ENCODE measurements at places on chromosomes 12 and 14. TPM values are rescaled to one million over a fixed set of nuclear protein-coding genes. Genes with fewer than 3 reads are reported as not detected.
A peak's percentile ranks its signal among the peaks of the same experiment; 100 is the strongest.

DNA sequence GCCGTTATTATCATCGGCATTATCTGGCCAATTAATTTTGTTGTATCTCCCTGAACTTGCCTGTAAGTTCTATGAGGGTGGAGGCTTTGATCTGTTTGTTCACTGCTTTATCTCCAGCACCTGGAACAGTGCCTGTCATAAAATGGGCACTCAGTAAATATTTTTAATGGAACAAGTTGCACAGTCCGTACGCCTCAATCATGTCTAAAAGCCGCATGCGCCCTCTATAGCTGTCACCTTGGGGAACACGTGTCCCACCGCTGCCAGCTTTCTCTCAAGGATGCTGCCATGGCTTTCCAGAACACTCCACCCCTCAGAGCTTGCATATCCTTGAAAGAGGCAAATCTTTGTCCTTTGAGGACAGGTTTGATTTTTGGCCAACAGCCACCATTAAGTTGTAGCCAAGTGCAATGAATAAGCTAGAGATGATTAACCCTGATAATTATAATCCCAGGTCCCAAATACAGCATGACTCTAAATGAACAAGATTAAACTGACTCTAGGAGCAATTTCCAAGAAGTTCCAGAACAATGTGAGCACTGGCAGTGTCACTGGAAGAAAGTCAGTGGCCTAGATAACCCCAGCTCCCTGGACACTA lies 55.1 kb downstream of the ERH start:
- no peak for DNase-seq

KRT78 gene
- not detected for total RNA-seq

DNA sequence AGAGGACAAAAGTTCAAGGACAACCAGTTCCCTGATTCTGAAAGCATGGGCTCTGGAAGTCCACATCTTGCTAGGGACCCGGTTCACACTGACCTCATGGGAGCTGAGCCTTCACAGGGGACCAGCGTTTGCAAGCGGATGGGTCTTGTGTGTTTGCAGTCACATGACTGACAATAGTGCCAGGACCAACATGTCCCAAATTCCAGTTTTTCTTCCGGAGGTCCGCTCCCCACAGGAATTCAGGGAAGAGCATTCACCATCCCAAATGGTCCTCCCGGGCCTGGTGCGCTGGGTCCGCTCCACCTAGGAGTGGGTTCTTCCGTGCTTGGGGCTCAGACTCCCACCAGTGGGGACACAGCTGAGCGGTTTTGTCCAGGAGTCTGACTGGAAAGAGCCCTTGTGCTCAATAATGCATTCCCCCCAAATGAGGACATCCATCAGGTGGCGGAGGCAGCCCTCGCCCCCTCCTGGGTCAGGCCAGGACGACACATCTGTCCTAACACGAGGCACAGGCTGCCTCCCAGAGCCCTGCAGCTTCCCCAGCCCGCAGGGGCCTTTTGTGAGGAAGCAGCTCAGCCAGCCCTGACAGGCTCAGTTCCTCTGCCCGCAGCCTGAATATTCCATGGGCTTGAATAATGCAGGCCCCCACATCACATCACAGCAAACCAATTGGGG lies 91.8 kb upstream of the BCL11B start:
- DNase-seq = no peak

DNA sequence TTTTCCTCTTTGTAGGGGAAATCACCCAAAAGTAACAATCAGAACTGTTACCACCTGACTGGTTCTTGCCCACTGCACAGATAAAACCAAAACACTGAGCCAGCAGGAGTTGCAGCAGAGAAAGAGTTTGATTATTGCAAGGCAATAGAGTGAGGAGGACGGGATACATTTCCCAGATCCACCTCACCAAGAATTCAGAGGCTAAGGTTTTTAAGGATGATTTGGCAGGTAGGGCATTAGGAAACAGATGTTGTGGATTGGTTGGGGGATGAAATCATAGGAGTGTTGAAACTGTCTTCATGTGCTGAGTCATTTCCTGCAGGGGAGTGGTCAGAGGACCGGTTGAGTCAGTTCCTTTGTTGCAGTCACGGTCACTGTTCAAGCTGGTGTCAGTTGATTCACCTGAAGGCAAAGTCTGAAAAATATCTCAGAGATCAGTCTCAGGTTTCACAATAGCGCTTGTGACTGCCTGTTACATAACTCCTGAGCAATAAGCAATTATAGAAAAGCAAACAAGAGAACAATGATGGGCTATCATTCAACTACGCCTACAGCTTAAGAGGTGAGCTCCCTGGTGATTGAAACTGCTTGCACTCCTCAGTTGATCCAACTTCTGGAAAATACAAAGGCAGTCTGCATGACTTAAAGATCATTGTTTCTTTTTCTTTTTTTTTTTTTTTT lies 20.3 kb upstream of the AMN1 start:
- peak; percentile 91 for DNase-seq

DNA sequence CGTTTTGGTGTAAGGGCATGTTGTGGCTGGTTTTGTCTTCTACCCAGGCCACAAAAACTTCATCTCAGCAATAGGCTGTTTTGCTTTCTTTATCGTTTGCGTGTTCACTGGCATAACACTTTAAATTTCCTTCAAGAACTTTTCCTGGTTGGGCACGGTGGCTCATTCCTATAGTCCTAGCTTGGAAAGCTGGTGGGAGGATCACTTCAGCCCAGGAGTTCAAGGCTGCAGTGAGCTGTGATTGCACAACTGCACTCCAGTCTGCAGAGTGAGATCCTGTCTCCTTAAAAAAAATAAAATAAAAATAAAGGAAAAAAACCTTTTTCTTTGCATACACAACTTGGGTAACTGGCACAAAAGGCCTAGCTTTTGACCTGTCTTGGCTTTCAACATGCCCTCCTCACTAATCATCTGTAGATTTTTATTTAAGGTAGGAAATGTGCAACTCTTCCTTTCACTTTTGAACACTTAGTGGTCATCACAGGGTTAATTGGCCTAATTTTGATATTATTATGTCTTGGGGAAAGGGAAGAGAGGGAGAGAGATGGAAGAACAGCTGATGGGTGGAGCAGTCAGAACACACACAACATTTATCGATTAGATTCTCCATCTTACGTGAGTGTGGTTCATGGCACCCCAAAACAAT lies 78.9 kb upstream of the PSMA6 start:
- DNase-seq = no peak

DNA sequence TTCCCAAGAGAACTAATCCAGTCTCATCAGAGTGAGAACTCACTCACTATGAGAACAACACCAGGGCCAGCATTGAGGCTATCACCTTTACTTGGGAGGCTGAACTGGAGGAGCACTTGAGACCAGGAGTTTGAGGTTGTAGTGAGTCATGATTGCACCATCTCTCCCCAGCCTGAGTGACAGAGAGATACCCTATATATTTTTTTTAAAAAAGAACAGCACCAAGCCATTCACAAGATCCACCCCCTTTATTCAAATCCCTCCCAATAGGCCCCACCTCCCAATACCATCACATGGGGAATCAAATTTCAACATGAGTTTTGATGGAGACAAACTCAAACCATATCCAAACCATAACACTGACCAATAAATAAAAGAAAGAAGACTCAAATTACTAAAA lies 3.7 kb upstream of the TMX1 start:
- no peak for DNase-seq

DNA sequence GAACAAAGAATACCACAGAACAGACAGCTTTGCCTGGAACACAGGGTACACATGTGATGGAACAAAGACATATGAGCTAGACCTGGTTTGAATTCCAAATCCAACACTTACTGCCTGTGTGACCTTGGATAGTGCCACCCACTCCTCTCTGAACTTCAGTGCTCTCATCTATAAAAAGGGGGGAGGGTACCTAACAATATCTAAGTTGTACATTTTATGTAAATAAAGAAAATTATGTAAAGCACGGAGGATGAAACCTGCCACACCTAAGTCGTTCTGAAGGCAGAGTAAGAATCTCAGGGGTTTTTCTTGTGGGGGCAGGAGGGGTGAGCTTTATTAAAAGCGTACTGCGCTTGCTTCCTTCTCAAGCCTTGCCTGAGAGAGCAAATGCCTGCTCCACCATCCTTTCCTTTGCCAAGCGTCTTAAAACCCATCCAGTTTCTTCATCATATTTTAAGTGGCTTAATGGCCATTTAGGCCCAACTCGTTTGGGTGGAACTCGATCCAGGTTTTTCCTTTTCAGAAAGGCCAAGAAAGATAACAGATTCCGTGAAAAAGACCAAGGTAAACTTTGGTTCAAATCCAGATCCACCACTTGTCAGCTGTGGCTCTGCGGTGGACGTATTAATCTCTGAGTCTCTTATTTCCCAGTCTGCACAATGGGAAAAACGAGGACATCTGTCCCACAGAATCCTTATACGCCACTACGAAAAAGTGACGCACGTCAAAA lies 946 bp downstream of the DDX24 start:
- no peak for DNase-seq

DNA sequence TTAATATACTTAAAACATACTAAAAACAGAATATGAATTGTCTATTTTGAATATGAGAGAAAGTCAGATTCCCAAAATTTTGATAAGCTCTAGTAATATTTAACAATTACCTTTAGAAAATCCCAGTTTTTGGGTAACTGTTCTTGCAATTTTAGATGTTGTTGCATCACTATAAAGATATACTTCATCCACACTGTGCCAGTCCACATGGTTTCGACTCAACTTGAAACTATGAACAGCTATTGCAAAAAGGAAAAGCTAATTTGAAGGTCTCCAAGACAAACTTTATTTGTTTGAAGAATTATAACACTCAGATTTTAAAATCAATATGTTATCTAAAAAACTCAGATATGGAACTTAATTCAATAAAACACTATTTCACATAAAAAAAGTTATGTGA lies 59.9 kb downstream of the DDHD1 start:
- DNase-seq = no peak

- no peak for DNase-seq
Observed at GRCh38 chr14:52363041-52363704, 49.1 kb downstream of the PTGER2 start.

DNA sequence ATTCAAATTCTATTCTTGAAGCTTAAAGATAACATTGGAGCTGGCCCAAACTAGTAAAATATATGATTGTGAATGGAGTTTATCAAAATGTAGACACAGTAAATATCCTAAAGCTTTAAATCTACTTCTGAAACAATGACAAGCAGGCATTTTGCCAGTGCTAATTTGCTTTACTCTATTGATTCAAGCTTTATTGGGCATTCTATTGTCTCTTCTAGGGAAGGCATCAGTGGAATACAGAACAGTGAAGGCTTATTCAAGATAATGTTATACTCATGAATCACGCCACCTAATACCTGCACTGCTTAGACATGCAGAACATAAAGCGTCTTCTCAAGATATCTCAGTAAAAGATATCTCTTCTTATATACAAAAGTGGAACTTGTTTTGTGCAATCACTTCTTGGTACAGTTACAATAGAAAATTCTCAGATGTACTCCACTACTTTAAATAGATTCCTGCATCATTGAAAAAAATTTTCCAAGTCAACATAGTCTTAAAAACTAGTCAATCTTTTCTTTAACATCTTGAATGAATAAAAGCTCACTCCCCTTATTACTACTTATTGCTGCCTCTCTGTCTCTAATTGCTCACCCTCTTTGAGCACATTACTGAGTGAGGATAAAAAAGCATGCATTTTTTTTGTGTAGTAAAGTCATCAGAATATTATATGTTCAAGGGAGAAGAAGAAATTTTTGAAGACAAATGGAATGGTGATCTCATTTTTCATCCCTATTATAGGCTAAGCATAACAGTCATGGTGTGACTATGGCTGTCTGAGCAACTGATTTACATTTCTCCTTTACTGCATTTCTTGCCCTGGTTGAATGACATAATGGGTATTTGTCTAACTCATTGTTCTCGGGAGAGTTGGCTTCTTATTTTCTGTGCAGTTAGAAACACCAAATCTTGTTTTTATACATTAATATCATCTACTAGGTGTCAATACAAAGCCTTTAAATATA lies 98.0 kb upstream of the E2F7 start:
- DNase-seq = no peak

ABHD12B gene
- 0.73 TPM for total RNA-seq

GRCh38 chr12:45050751-45051571 lies at the start of gene DBX2:
DBX2 (minus strand) TSS chr12:45051099; CDS start chr12:45050927, 172 bp downstream.
- no peak for DNase-seq

- DNase-seq = no peak
Observed at GRCh38 chr12:97148941-97149559, 242.0 kb downstream of the NEDD1 start.

STAC3 gene
- 2.5 TPM for total RNA-seq

DNA sequence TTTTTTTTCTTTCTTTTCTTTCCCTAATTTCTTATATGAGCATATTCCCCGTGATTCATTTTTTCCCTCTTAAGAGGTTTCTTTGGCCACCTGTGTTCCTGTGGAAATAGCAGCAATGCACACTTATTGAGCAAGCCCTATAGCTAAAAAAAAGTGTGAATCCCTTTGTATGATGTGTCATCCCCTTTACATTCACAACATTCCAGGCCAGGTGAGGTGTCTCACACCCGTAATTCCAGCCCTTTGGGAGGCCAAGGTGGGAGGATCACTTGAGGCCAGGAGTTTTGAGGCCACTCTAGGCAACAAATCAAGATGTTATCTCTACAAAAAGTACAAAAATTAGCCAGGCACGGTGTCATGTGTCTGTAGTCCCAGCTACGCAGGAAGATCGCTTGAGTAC lies 700.4 kb upstream of the TBX3 start:
- no peak for DNase-seq

Measured in natural killer cell treated with Interleukin-12 subunit alpha and Interleukin-12 subunit beta and Interleukin-15 and Interleukin-18, amount 100 ng/mL, for 72 hours (primary cell).